ENCODE measurements at places on chromosomes 4 and X.

GRCh38 chr4:182142176-182143085, 100.8 kb upstream of the TENM3 start:
- no peak for DNase-seq

DNA sequence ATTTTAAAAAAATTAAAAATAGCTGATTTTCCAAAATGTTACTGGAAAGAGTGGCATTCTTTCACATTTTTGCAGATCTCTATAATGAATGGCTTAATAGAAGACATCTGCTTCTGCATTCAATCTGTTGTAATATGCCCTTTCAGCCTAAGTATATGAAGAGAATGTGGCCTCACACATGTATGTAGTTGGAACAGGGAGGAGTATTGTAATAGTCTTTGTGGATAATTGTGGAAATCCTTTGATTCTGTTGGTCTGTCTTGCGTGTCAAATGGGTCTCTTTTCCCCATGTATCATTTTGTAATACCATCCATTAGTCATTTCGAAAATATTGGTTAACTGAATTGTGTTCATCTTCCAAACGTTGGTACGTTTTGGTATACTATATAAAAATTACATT, 11.6 kb downstream of the TXLNG start:
- DNase-seq = no peak

DNA sequence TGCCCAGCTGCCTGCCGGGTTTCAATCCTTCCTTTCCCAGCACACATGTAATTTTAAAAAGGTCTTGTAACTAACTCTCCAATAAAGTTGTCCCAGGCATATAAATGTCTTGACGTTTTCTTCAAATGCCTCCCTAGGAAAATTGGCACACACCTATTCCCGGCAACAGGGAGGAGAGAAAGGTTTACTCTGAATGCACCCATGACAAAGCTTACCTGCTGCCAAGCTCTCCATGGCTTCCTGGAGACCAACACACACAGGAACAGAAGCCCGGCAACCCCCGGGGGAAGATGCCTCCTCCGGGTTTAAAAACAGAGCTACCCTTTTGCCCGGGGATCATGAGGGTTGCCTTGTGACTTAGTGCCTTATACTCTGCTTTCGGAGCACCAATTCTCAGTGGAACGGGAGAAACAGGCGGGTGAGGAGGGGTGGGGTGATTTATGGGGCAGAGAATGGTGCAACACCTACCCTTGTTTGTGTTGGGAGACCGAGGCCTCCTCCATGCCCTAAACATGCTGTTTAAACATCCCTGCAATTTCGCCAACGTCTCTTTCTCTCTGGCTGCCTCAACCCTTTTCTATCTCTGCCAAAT, 4.8 kb upstream of the GYG2 start:
- DNase-seq = no peak

- no peak for DNase-seq
These were observed 499.7 kb upstream of the POU3F4 start for GRCh38 chrX:83008415-83008814.

DNA sequence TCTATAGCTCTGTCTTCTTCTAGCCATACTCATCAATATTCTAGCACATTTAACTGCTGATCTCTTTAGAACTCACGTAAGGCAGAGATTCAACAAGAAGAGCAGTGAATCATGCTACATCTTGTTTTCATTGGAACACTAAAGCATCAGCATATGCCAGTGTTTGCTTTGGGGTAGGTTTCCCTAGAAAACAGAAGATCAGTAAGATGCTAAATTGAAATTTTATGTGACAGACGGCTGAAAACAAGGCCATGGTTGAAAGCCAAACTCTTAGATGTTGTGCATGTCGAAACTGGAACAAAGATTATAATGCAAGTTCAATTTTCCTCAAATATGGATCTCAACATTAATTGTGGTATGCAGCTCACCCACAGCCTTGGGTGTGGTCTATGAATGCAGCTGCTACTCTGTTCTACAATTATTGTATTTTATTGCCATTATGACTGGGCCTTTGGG, 107.6 kb downstream of the PDLIM5 start:
- DNase-seq = no peak

DNA sequence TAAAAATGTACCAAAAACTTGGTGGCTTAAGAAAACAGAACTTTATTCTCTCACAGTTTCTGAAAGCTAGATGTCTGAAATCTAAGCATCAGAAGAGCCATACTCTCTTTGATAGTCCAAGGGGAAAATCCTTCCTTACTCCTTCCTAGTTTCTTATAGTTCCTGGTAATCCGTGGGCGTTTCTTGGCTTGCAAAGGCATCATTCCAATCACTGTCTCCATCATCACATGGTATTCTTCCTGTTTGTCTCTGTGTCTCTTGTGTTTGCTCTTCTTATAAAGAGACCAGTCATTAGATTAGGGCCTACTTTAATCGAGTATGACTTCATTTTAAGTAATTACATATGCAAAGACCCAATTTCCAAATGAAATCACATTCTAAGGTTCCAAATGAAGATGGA, 118.9 kb upstream of the FSTL5 start:
- DNase-seq = no peak

GRCh38 chrX:130952266-130953043, 49.4 kb upstream of the ENOX2 start:
- no peak for DNase-seq

GRCh38 chrX:11836284-11836683, 78.2 kb downstream of the MSL3 start:
- no peak for DNase-seq

- no peak for DNase-seq
These were observed 76.4 kb downstream of the NBDY start for GRCh38 chrX:56805399-56805798.

DNA sequence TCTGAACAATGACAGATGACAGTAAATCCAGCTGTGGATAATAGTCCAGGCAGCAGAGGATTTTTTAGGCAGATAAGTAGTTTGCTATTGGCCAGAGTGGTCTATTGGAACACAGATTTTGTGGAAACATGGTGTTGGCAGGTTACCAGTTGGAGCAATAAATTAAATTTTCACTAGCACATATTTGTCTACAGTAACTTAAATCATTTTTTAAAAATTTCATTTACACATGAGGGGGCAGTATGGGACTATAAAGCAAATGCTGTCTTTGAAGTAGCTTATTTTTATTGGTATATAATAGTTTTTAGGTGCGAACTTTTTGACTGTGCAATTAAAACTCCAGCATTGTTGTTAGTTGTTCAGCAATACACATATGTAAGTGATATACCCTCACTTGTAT, 289.8 kb downstream of the ARHGAP10 start:
- no peak for DNase-seq

GRCh38 chr4:129358571-129358970, 262.6 kb downstream of the C4orf33 start:
- no peak for DNase-seq

- no peak for DNase-seq
These were observed 84.5 kb downstream of the WFS1 start for GRCh38 chr4:6354119-6354518.

DNA sequence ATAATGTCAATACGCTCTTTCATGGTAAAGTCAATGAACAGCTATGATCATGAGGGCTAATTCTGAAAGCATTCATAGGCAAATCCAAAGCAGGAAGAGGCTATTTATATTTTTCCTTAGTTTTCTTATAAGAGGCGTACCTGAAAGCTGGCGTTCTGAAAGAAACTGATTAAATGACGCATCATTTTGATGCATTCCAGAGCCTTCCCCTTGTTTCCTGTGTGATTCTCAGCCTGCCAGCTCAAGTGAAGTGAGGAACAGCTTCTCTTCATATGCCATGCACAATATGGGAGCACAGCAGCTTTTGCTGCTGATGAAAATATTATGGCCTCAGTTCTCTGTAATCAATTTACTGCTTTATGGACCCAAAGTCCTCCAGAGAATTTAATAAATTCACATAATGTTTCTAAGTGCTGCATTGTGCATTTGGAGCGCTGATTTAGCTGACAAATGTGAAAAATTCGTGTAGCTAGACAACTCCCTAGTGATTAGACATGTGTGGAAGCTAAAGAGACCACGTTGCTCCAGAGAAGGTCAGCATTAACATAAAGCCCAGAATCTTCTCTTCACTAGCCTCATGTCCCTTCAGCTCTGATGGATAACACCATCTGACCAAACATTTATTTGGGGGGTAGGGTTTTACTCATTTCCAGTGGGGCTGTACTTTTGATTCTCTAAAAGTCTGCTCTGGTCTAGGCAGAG, 110.8 kb downstream of the GPAT3 start:
- no peak for DNase-seq

- DNase-seq = no peak
These were observed 48.0 kb upstream of the NAP1L5 start for GRCh38 chr4:88745581-88746163.

DNA sequence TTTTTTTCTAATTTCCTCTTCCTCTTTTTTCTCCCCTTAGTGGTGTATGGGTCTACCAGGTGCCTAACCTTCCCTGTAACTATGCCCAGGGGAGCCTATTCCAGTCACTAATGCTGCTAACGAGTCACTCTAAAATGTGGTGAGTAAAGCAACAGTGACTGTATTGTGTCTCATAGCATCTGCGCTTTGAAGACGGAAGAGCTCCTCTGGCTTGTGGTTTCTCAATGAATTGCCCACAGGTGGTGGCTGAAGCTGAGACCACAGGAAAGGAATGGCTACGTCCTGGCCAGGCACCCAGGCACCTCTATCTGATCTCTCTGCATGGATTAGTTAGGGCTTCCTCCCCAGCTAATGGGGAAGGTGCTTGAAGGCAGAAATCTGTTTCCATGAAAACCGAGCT, 763.5 kb upstream of the FRG1 start:
- no peak for DNase-seq

DNA sequence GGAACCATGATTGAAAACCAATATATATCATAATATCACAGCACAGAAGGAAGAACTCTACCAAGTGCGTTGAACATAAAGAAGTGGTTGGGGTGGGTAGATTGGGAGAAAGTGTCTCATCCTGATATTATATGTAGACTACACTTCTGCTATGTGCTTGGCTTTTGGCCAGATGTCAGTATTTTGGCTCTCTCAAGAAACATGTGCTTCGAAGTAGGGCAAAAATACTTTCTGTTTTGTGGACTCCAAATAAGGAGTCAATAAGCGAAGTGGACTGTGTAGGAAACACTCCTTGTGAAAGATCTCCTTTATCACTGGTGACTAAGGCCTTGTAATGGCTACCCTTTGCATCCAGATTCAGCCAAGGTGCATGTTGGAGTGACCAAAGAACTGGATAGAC, 7.8 kb upstream of the HPSE start:
- no peak for DNase-seq

DNA sequence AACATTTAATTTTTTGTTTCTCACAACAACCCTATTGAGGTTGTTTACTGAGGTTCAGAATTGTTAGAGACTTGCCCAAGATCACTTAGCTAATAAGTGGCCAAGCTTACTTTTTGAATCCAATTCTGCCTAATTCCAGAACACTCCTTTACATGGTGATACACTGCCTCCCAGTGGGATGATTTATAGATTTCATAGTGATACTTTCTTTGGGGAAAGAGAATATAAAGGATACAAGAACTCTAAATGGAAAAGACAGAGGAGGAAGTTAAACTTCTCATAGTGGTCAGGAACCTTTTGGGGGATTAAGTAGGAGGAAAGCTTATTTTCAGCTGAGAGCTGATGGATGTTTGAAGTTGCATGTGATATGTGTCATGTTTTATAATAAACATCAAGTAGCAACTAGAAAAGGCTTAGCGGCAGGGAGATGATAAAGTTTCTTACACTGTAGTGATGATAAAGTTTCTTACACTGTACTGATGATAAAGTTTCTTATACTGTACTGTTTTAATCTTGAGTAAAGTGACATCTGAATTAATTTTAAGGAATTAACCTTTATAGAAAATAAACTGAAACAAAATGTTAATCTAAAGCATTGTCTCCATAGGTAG, 15.3 kb downstream of the STAG2 start:
- DNase-seq = no peak

GRCh38 chr4:81684352-81684751, 212.6 kb upstream of the RASGEF1B start:
- no peak for DNase-seq

GRCh38 chr4:94036964-94037363, 170.7 kb upstream of the SMARCAD1 start:
- DNase-seq = no peak

- DNase-seq = no peak
These were observed 4.3 kb upstream of the MID1IP1 start for GRCh38 chrX:38796946-38797345.

DNA sequence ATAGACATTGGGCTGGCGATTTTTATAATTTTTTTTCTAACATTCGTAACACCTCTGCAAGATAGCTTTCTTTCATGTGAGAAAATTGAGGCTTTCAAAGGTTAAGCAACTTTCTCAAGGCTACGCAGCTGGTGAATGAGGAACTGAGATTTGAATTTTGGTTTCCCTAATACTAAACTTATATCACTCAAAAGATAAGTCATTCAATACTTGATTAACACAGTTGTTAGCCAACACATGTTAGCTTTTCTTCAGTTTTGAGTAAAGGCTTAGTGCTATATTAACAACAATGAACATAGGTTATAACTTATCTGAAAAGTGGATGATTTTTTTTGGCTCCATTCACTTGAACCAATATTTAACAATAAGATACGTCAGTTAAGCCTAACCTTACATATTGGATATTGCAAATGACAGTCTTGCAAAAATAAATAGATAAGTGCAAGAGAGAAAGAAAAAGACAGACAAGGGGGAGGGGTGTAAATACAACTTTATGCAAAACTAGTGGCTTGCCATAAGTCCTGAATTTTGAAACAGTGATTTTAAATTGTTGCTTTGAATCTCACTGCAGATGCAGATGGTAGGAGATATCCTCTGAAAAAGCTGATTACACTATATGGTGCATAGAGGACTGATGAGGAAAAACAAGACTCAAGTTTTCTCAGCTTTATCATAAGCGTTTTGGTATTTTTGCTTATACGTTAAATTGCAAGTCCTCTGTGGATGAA, 11.1 kb upstream of the GPM6A start:
- no peak for DNase-seq

- DNase-seq = no peak
These were observed 24.3 kb downstream of the IRF2 start for GRCh38 chr4:184450045-184450444.

DNA sequence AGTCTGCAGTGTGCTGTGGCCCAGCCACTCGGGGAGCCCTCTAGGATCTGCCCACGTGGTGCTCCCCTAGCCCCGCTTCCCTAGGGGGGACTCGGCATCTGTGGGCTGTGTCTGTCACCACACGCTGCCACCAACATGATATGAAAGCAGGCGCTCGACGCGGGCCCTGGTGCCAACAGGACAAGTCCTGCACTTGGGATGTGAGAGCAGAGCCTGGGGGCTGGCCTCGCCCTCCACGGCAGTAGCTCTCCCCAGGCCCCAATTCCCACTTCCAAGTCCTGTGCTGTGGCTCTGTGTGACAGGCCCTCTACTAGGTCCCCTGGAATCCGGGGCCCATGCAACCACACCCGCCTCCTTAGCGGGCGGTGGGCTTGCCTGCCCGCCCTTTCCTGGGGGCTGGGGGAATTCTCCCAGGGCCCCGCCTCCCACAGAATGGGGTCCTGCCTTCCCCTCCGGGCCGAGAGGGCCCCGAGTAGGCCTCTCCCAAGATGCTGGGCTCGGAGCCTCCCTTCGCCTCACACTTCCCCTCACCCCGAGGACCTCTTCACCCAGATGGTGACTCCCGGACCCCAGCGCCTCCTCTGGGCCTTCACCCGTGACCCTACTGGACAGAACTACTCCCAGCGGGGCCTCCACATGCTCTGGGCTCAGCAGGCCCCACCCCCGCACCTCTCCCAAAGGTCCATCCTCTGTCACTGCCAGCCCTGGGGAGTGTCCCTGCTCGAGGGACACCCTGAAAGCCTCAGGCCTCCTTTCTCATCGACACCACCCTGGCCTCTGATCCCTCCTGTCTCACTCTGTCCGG, 11.2 kb downstream of the LRPAP1 start:
- DNase-seq = no peak
